ENCODE measurements at places on chromosomes 2 and 18.
A peak's percentile ranks its signal among the peaks of the same experiment; 100 is the strongest.

- DNase-seq, result no peak
Observed at GRCh38 chr2:175575346-175576258, 394.1 kb upstream of the ATP5MC3 start.

DNA sequence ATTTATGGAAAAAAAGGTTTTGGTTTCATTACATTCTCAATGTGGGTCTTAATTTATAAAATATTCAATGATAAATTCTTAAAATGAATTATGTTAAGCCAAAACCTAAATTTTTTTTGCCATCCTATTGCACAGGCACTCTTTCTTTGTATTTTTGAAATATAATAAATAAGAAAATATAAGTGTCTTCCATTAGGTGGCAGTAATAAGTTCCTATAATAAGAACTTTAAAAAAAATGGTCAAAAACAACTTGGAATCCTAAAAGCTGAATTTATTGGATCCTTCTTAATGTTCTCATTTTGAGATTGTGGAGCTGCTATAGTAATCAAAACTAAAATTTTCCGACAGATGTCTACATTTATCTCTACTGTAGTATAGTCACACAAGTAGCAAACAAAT, 5.7 kb downstream of the CALCRL start:
- DNase-seq, result no peak

DNA sequence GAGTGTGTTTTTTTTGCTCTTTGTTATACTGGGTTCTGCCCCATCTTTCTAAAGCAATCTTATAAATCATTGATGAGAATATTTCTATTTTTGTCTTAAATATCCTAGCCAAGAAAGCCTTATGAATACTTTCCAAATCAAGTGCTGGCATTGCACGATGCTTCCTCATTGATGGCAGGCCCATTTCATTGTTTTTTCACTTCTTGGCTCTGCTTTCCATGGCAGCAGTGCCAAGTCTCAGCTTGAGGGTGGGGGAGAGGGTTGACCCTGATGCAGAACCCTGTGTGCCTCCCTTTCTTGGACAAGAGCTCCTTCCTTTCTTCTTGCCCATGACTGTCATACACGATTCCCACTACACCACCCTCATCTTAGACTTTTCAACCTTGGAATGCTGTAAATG, 16.7 kb upstream of the CELF4 start:
- no peak for DNase-seq

- DNase-seq, result no peak
Observed at GRCh38 chr18:29560270-29560669, 1383.3 kb upstream of the CDH2 start.

- no peak for DNase-seq
Observed at GRCh38 chr2:175844169-175844568, 157.9 kb downstream of the LNPK start.

DNA sequence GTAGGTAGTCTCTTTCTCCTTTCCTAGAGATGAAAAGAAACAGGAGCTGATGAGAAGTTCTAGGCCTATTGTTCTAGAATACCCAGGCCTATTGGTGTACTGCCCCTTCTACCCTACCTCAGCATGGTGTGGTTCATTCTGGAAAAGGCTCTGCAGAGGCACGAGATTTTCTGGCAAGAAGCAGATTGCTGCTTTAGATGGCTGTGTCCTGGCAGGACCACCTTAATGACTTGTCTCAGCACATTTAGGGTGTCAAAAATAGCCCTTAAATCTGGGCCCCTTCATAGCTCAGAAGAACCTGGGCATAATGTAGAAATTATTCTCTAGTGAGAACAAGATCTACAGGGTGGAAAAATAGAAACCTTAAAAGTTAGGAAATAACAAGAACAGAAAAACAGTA, 87.9 kb downstream of the BCL2L11 start:
- DNase-seq, result no peak

GRCh38 chr2:16315908-16316307, 349.7 kb downstream of the CYRIA start:
- DNase-seq, result no peak

GRCh38 chr2:71637736-71638135, 184.4 kb downstream of the DYSF start:
- DNase-seq, result no peak

GRCh38 chr2:172106108-172106961, 3.6 kb upstream of the DLX2 start:
- no peak for DNase-seq

DNA sequence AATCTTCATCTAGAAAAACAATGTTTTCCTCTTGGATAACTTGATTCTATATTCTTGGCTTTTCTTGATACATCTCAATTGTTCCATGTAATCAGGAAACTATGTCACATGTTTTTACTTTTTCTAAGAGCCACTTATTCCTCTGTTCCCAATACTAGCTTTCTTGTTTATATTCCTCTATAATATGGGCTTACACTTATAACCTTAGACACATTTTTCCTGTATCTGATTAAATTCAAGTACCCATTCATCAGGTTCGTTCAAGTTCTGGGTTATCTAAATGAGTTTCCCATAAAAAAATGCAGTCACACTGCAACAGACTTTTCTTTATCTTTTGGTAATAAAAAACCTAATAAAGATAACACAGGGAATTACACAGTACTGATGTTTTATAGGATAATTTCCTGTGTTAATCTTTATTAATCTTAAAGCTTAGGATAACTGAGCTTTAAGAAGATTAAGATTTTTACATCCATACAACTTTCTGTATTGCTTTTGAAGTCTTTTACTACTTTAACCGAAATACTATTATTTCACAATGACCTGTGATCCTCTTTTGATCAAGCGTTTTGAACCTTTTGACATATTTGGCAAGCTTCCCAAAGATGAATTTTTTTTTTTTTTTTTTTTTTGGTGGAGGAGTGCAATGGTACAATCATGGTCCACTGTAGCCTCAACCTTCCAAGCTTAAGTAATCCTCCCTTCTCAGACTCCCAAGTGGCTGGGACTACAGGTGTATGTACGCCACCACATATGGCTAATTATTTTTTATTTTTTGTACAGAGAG, 44.3 kb upstream of the C2orf66 start:
- no peak for DNase-seq

DNA sequence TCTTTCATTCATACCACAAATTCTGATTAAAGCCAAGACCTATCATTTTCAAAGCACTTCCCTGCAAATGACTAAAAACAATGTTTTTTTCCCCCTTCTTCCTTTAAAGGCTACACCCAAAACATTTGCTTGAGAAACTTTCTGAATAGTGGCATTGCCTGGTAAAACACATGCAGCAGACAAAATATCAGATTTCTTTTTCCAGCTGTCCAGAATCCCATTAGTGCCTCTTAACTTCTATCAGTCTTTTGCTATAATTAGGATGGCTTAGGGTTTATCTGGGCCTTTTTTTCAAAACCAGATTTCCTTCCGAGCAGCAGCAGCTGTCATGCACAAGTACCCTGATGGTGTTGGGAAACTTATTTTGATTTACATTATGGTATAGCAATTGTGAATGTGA, 50.6 kb downstream of the ALPK2 start:
- DNase-seq, result no peak

GRCh38 chr18:5601188-5601624, 57.4 kb upstream of the EPB41L3 start:
- DNase-seq, result no peak

DNA sequence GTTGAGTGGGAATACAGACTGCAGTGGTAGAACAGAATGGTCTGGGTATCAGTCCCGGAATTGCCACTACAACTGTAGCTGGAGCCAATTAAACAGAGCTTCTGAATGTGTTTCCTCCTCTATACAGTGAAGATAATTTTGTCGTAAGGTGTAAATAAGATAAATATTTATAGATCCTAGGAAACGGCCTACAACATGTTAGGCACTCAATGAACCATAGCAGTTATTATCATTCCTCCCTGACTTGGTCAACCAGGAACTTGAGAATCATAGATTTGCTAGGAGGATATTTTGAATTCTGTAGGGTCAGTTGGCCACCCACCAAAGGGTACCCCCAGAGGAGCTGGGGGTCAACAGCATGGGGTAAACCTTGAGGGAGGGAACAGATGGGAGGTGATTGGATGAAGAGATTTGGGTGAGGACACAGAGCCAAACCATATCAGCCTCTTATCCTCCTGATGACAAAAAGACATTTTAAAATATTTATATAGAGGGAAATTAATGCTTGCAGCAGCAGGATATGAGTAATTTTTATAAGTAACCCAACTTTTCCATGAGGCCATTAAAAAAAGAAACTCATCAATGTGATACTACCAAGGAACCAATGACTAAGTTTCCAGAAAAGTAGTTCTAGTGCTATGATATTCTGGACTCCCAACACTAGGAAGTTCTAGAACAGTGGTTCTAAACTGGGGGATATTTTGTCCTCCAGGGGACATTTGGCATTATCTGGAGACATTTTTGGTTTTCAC, 4.0 kb downstream of the DHRS9 start:
- no peak for DNase-seq

GRCh38 chr2:1727101-1727771, 17.1 kb downstream of the PXDN start:
- DNase-seq, result no peak

DNA sequence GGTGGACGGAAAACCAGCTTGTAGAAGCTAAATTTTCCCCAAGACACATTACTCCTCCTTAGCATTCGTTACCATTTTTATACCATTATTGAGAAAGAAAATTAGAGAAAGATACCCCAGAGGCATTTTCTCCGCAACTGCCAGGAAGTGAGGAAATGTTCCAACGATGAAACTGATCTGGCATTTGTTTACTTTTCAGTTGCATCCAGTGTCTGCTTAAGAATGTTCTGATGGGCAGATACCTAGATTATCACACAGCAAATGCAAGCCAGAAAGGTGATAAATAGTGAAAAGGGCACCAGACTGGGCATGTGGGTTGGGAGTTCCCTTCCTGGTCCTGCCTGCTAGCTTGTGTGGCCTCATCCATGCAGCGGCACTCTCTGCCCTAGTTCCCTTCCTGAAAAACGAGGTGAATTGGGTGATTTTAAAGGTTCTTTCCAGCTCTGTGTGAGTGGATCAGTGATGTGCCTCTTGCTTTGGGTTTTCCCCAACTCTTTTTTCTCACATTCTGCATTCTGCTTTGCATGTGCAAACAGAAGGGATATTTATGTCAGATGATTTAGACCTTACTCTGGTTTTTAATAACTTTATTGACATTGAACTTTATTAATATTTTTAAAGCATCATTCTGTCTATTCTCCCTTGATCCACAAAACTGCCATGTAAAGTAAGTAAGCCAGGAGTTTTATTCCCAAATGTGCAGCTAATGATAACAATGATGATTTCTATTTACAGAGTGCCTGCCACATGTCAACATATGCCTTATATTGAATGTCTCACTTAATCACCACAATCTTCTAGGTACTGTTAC, 139.6 kb downstream of the INSIG2 start:
- DNase-seq, result no peak

- no peak for DNase-seq
Observed at GRCh38 chr2:174025271-174026121, 60.3 kb upstream of the SP3 start.

- DNase-seq, result peak; percentile 65
Observed at GRCh38 chr2:232611559-232612218, 21.7 kb upstream of the EFHD1 start.

DNA sequence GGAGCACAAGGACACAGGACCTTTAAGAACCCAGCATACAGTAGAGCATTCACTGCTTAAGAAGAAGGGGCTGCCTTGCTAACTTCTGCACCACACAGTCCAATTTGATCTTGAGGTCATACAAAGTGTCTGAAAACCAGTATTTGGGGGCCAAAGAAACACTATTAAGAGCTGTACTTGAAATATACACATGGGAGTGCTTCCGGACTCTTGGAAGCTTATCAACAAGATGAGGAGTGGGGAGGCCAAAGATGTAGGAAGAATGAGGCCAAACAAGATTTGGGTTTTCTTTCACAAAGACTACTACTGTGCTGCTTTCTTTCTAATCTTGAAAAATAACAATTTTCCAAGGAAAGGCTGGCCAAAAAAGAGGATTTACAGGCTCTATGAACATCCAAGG, 24.8 kb upstream of the MALL start:
- DNase-seq, result no peak

- no peak for DNase-seq
Observed at GRCh38 chr2:130726614-130727180, 2.2 kb upstream of the GPR148 start.

DNA sequence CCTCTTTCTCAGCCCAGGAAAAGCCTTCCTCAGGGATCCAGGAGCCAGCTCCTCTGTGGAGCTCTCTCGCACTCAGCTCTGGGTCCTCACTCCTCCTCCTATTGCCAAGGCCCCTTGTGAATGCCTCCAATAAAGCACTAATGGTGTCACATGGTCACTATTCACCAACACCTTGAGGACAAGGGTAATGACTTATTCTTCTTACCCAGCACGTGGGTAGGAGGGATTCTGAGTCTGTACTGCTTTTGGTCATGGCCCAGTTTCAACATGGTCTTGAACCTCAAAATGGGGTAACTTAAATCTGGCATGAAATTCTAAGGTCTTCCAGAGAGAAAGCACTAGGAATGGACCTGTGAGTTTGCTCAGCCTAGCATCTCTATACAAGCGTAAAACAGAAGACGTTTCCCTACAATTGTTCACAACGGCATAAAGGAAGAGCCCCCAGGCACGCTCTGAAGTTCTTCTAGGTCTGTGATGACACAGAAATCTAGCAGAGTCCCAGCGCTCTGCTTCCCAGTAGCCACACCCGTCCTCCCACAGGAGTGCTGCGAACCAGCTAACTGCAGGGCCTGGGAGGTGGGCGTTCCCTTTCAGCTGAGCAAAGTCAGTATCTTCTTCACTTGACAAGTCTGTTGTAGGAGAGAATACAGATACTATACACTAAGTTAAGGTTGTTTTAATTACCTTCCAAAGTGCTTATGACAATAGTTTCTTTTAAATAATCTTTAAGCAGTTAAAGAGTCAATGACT, 14.6 kb upstream of the KIDINS220 start:
- DNase-seq, result no peak

GRCh38 chr2:26971911-26972786, 1.7 kb downstream of the MAPRE3 start:
- DNase-seq, result no peak

DNA sequence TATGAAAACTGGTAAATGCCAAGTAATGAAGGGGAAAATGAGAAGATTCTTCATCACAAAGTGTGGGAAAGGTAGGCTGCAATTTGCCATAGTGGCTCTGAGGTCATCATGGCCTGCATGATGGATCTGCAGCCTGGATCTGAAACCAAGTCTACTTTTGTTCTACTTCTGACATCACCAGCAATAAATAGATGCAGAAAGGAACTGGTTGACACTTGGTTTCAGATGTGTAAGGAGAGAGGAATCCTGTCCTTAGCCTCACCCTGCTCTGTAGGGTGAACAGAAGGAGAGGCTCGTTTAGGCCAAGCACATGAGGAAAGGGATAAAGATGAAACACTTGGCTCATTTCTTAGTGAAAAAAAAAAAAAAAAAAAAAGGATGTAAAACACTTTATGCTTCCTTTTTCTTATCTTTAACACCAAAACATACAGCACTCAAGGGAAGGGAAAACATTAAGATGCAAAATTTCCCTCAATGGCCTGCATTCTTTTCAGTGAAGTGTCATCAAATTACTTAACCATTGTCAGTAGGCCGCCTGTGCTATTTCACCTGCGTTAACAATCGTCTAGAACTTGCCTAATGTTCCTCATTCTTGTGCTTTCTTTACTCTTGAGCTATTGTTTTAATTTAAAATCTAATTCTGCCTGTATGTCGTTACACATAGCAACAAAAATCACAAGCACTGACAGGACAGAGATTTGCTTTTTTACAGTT, 3.9 kb downstream of the NEB start:
- no peak for DNase-seq

GRCh38 chr2:74181739-74182138, 3.1 kb upstream of the MOB1A start:
- DNase-seq, result no peak

GRCh38 chr2:54106631-54107454, 8.6 kb upstream of the ACYP2 start:
- peak; percentile 36 for DNase-seq

- no peak for DNase-seq
Observed at GRCh38 chr18:77206676-77207374, 42.8 kb upstream of the GALR1 start.
